GM04503 (cell line): ENCODE measurements at places on chromosomes 3 and 15.

GRCh38 chr15:65233696-65234095 is 22.4 kb upstream of the CILP start:
- no peak for DNase-seq

GRCh38 chr3:186458306-186459107 is 85.7 kb downstream of the CRYGS start:
- no peak for DNase-seq

DNA sequence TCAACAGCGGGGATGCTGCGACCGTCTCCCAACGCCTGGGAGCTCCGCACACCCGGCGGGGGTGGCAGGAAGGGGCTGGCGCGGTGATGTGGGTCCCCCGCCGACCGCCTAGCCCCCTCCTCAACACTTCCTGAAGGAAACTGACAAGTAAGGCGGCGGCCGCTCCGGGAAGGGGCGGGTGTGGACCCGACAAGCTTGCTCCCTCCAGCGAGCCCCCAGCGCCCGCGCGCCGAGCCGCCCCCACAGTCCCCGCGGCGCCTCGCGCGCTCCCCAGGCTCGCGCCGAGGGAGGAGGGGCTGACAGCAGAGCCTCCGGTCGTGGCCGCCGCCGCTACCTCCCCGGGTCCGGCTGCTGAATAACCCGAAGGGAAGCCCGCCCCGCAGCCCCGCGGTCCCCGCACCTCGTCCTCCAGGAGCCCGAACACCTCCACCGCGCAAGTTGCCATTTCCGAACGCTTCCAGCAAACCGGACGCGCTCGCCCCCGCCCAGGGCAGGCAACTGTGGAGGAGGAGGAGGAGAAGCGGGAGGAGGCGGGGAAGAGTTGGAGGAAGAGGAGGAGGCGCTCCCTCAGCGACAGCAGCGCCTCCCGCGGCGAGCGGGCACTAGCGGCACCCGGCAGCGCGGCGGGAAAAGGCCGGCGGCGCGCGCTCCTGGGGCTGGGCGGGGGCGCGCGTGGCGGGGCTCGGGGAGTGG is at the start of gene NEDD4:
NEDD4 (minus strand) TSS at position 502 of the 693 bp plus-strand sequence; CDS start at position 445, 57 bp downstream.
- peak; percentile 42 for DNase-seq

GRCh38 chr3:125023833-125024555 is 31.8 kb downstream of the HEG1 start:
- DNase-seq: no peak

GRCh38 chr3:47899495-47900108 is 96.7 kb downstream of the DHX30 start:
- no peak for DNase-seq

GRCh38 chr3:65971293-65972252 is 67.1 kb downstream of the MAGI1 start:
- no peak for DNase-seq

DNA sequence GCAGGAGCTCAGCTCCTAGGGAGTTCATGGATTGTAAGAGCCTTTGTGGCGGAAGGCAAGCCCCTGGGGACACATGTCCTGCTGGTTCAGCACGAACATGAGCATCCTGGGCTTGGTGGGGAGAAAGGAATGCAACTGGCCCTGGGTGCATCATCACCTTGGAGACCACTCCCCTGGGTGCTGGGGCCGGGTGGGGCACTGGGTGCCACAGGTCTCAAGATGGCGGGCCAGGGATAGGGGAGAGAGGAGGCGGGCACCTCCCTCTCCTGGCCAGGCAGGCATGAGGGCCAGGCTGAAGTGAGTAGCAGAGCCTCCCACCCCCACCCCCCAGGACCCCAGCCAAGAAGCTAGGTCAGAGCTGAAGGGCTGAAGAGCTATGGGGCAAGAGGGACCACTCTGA is 768 bp downstream of the PCBP4 start:
- no peak for DNase-seq

DNA sequence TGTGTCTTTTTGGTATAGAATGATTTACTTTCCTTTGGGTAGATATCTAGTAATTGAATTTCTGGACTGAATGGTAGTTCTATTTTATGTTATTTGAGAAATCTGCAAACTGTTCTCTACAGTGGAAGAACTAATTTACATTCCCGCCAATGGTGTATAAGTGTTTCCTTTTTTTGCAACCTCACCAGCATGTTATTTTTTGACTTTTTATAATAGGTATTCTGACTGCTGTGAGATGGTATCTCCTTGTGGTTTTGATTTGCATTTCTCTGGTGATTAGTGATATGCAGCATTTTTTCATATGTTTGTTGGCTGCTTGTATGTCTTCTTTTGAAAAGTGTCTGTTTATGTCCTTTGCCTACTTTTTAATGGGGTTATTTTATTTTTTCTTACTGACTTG is 607.2 kb downstream of the OTOL1 start:
- DNase-seq: no peak

- DNase-seq: no peak
Observed at GRCh38 chr3:19263606-19264005, 115.3 kb downstream of the KCNH8 start.
